ENCODE measurements at places on chromosomes 1 and 21. TPM values are rescaled to one million over a fixed set of nuclear protein-coding genes. Genes with fewer than 3 reads are reported as not detected.

Gene LCE1E
- not detected for total RNA-seq

Gene KRTAP20-4
- not detected for total RNA-seq

Gene SMCP
- not detected for total RNA-seq

Gene DCST2
- not detected for total RNA-seq

Gene SRGAP2
- 178 TPM for total RNA-seq

Gene KRTAP19-1
- not detected for total RNA-seq

Gene NTMT2
- not detected for total RNA-seq

Gene AQP10
- total RNA-seq = not detected

Gene ZBTB8OS
- 51.6 TPM for total RNA-seq

Gene CNTN2
- not detected for total RNA-seq

Gene C1QA
- total RNA-seq = not detected

GRCh38 chr21:14880922-14881321 is 183.9 kb downstream of the NRIP1 start:
- H3K27me3 ChIP-seq = no peaks in the 10 kb centered on the region
- no peak overlapping the region for H3K4me3 ChIP-seq
- no peaks in the 10 kb centered on the region for H3K4me1 ChIP-seq
- H3K36me3 ChIP-seq = no peaks in the 10 kb centered on the region
- H3K27ac ChIP-seq = no peak overlapping the region
- no peak for DNase-seq

DNA sequence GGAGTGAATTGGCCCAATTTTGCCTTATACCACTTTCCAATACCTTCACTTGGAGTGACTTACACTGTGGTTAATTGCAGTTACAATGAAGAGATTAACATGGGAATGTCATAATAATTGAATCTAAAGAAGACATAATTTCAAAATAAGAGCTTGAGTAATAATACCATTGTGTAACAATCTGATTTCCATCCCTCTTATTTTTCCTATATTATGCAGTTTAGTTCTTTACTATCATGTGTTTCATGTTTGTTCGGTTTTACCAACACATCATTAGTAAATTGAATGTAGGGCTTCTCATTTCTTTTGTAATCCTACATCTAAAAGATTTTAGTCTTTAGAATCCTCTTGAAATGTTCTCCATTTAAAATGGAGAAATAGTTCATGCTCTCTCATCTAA is 19.2 kb upstream of the XPR1 start:
- H3K27me3 ChIP-seq = peaks cover 3% of the 10 kb centered on the region
- no peaks in the 10 kb centered on the region for H3K4me1 ChIP-seq
- no peaks in the 10 kb centered on the region for H3K36me3 ChIP-seq
- no peak overlapping the region for H3K4me3 ChIP-seq

GRCh38 chr21:38139380-38140168 is 117.2 kb upstream of the KCNJ15 start:
- no peaks in the 10 kb centered on the region for H3K36me3 ChIP-seq
- peaks cover 17% of the 10 kb centered on the region for H3K27me3 ChIP-seq
- H3K27ac ChIP-seq = no peak overlapping the region
- no peak overlapping the region for H3K4me3 ChIP-seq
- DNase-seq = no peak

- no peaks in the 10 kb centered on the region for H3K27me3 ChIP-seq
- DNase-seq = no peak
- peak overlapping the region; percentile 9 for H3K27ac ChIP-seq
- peak overlapping the region; percentile 99 for H3K4me3 ChIP-seq
Observed at GRCh38 chr1:84689514-84690396, 506 bp downstream of the SSX2IP start.

- no peaks in the 10 kb centered on the region for H3K4me1 ChIP-seq
- no peaks in the 10 kb centered on the region for H3K36me3 ChIP-seq
- no peak overlapping the region for H3K4me3 ChIP-seq
- peaks cover 10% of the 10 kb centered on the region for H3K27me3 ChIP-seq
Observed at GRCh38 chr1:35655196-35655595, 13.9 kb upstream of the PSMB2 start.

DNA sequence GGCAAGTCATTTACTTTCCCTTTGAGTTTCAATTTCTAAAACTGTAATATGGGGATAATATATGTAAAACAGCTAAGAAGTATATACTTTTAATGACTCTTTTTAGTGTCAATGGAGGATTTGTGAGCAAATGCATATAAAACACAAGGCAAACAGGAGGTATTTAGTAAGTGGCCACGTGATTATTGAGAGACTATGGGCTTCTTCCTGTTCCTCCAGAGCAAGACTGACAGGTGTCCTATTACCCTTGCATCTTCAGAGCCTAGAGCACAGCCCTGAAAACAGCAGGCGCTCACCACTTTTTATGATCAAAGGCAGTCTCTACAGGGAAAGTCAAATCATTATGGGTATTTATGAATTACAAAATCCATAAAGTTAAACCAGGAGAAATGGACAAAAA is 941 bp upstream of the ROR1 start:
- H3K4me3 ChIP-seq = peak overlapping the region; percentile 54
- peaks cover 47% of the 10 kb centered on the region for H3K27me3 ChIP-seq
- no peak for DNase-seq
- H3K27ac ChIP-seq = no peak overlapping the region

GRCh38 chr1:156547982-156548381 is 24.4 kb downstream of the IQGAP3 start:
- H3K27ac ChIP-seq = no peak overlapping the region
- peaks cover 11% of the 10 kb centered on the region for H3K4me1 ChIP-seq
- H3K36me3 ChIP-seq = no peaks in the 10 kb centered on the region

- H3K4me3 ChIP-seq = no peak overlapping the region
- H3K36me3 ChIP-seq = no peaks in the 10 kb centered on the region
- peaks cover 11% of the 10 kb centered on the region for H3K27me3 ChIP-seq
Observed at GRCh38 chr1:29490204-29490934, 254.0 kb downstream of the PTPRU start.

DNA sequence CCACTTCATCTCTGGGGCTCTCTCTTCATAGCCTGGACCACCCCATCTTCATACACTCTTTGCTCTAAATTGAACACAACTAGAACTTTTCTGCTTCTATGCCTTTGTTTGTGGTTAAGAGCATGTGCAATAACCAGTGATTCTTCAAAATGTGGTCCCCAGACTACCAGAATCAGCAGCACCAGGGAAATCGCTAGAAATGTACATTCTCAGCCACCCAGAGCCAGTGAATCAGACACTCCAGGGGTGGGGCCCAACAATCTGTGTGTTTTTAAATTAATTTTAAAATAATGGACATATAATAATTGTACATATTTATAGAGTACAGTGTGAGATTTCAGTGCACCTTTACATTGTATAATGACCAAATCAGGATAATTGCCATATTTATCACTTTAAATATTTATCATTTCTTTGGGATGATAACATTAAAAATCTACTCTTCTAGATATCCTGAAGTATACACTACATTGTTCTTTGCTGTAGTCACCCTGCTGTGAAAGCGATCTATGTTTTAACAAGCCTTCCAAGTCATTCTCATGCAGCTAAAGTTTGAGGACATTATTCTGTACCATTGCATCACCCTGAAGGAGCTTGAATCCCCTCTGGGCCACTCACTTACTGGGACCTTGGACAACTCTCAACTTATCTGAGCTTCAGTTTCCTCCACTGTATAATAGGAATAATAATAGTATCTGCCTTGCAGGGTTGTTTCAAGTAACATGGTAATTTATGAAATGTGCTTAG is 10.8 kb downstream of the GRHL3 start:
- DNase-seq = no peak
- H3K4me1 ChIP-seq = no peaks in the 10 kb centered on the region
- no peak overlapping the region for H3K27ac ChIP-seq
- H3K4me3 ChIP-seq = no peak overlapping the region

DNA sequence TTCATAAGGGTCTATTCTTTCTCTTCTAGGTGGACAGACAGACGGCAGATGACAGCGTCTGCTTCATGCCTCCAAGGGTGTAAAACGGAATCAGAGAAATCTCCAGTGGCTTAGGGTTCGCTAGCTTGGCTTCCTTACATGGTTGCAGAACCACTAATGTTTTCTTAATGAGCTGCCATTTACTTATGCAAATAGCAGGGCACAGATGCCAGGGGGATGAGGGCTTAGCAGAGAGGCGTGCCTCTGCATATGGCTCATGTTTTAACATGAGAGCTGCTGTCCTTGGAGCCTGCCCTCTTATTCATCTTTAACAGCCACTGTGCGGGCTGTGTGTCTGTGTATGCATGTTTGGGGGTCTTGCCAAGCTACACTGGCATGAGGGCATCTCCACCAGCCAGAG is 119.6 kb downstream of the IER5 start:
- no peak overlapping the region for H3K4me3 ChIP-seq
- DNase-seq = no peak
- peaks cover 11% of the 10 kb centered on the region for H3K27me3 ChIP-seq
- no peaks in the 10 kb centered on the region for H3K36me3 ChIP-seq
- no peaks in the 10 kb centered on the region for H3K4me1 ChIP-seq

- DNase-seq = no peak
- no peak overlapping the region for H3K4me3 ChIP-seq
- H3K36me3 ChIP-seq = no peaks in the 10 kb centered on the region
- no peak overlapping the region for H3K27ac ChIP-seq
- no peaks in the 10 kb centered on the region for H3K4me1 ChIP-seq
- peaks cover 2% of the 10 kb centered on the region for H3K27me3 ChIP-seq
Observed at GRCh38 chr1:34290831-34291230, 114.1 kb downstream of the C1orf94 start.

GRCh38 chr1:171965777-171966176 is 124.5 kb downstream of the DNM3 start:
- H3K4me3 ChIP-seq = no peak overlapping the region
- H3K4me1 ChIP-seq = no peaks in the 10 kb centered on the region
- no peaks in the 10 kb centered on the region for H3K36me3 ChIP-seq
- H3K27me3 ChIP-seq = peaks cover 3% of the 10 kb centered on the region
- no peak overlapping the region for H3K27ac ChIP-seq

GRCh38 chr1:22761821-22762220 is 51.2 kb downstream of the EPHB2 start:
- no peak overlapping the region for H3K27ac ChIP-seq
- no peaks in the 10 kb centered on the region for H3K27me3 ChIP-seq
- H3K4me1 ChIP-seq = no peaks in the 10 kb centered on the region
- H3K4me3 ChIP-seq = no peak overlapping the region
- no peaks in the 10 kb centered on the region for H3K36me3 ChIP-seq
- no peak for DNase-seq

DNA sequence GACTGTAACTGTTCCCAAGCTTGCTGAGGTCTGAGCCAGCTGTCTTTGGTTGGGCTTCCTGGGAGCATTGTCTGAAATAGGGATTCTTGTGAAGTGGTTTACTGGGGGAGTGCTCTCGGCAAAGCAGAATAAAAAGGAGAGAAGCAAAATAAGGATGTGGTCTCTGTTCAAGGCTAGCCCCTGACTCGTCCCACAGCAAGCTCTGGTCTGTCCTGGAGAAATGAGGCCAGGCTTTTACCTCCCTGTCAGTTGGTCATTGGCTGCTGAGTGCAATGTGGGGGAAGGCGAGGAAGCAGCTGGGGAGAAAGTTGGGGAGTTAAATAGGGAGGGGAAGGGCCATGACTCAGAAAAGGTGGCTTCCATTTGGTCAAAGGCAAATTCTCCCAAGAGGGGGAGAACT is 303.9 kb upstream of the DUSP10 start:
- no peaks in the 10 kb centered on the region for H3K27me3 ChIP-seq
- no peak for DNase-seq
- H3K4me3 ChIP-seq = no peak overlapping the region
